ENCODE measurements at places on chromosomes 12 and 14.

- DNase-seq: no peak
These were observed 80.9 kb downstream of the RPS6KA5 start for GRCh38 chr14:90979515-90979914.

DNA sequence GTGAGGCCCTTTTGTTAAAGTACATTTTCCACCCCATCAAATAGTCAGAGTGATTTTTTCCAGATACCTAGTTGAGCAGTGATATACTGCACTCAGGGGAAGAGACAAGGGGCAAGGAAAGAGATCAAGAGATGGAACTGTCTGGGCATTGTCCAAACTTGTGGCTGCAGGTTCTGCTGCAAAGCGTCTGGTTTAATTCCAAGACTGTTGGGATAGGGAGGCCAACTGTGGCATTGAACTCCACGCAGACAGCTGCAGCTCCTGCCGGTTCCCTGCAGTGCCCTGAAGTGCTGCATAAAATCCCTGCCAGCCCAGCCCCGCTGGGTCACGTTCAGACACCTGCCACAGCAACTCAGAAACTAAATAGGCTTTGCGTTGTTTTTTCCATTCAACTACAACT lies 30.5 kb downstream of the RPH3A start:
- DNase-seq: no peak

DNA sequence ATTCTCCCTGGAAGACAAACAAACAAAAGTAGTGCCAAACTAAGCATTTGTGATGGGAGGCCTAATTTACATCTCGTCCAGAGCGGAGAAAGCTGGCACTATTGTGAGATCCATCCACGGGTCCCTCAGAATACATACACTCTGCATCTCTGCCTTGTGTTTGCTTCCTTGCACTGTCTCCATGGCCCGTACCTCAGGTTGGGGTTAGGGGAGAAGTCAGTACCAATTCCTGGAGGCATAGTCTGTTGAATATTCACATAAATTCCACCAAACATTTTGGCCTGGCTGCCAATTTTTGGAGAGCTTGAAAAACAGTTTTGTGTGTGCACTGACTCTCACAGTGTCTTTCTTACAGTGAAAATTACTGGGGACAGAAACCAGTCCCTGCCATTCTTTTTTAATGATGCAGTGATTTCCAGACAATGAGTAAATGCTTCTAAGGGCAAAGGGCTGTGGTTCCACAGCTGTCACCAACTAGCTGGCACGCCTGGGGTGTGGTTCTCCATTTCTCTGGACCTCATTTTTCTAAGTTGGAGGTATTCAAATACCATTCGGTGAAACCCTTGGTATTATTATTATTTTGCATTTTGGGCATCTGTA lies 119.7 kb upstream of the HIF1A start:
- DNase-seq: no peak

DNA sequence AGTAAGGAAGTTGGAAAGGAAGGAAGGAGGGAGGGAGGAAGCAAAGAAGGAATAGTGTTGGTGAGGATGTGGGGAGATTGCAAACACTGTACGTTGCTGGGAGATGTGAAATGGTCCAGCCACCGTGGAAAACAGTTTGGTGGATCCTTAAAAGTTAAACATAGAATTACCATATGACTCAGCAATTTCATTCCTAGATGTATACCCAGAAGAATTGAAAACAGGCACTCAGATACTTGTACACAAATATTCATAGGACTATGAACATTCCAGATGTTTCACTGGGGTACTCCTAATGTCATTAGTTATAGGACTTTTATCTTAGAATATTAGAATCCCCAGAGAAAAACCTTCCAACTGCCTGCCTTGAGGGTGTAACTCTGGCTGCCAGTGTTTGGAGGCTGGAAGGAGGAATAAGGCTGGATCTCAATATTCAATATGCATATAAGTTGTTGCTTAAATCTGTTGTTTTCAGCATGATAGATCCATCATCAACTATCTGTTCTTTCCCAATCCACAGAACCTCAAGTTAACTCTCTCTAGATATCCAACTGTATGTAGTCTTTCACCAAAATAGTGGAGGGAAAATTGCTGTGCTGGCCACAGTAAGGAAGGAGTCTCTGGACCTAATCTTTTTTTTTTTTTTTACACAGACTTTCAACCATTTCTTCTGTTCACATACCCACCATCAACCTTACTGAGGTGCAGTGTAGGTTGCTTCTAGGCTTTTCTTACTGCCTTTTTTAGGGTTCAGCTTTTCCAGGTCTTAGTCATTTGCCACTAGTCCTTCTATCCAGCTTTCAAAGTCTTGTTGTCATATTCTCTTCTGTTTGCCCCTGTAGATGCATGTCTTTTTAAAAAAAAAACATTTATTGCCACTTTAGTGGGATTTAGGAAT lies 94.5 kb downstream of the DNAI7 start:
- no peak for DNase-seq
